ENCODE measurements at places on chromosomes 13 and 19.
A peak's percentile ranks its signal among the peaks of the same experiment; 100 is the strongest.

GRCh38 chr13:50359779-50360178, 344.5 kb downstream of the KCNRG start:
- no peak overlapping the region for H3K4me3 ChIP-seq
- H3K36me3 ChIP-seq, result no peaks in the 10 kb centered on the region
- DNase-seq, result no peak
- peaks cover 18% of the 10 kb centered on the region for H3K4me1 ChIP-seq
- H3K27ac ChIP-seq, result no peak overlapping the region

DNA sequence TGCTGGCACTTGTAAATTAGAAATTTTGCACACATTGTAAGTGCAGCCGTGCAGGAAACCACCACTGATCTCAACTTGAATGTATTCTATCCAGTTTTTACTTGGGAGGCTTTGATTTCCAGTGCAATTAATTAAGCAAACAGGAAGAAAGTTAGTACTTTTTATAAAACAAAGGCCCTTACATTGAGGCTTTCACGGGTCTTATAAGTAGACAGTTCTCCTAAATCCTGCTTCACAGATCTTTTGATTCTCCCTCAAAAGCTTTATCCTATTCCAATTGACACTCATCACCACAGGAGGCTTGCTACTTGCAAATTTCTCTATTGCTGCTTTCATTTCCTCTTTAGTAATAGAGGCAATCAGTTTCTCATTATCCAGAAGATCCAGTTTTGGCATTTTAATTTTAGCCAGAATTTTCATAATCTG, 90.1 kb downstream of the ERCC5 start:
- no peak overlapping the region for H3K4me3 ChIP-seq
- no peaks in the 10 kb centered on the region for H3K4me1 ChIP-seq
- H3K36me3 ChIP-seq, result no peaks in the 10 kb centered on the region

DNA sequence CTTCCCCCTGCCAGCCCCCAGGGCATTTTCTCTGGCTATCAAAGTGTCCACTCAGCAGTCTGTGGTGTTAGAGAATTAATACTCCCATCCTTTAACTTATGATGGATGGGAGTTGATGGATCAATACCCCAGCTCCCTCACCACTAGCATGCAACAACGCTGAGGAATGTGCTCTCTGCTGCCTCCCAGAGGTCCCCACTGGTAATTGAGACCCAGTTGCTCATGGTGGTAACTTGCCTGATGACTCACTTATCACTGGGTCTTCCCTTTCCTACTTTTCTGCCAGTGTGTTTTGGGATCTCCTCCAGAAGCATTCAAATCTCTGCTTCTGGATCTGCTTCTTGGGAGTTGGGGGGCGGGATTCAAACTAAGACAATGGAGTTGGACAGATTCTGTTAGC, 20.3 kb upstream of the CACNA1A start:
- H3K36me3 ChIP-seq, result no peaks in the 10 kb centered on the region
- H3K4me3 ChIP-seq, result no peak overlapping the region
- no peaks in the 10 kb centered on the region for H3K4me1 ChIP-seq
- H3K27ac ChIP-seq, result no peak overlapping the region

- DNase-seq, result peak; percentile 88
- no peaks in the 10 kb centered on the region for H3K27me3 ChIP-seq
Observed at GRCh38 chr19:805166-805551, 7.9 kb downstream of the PTBP1 start.

DNA sequence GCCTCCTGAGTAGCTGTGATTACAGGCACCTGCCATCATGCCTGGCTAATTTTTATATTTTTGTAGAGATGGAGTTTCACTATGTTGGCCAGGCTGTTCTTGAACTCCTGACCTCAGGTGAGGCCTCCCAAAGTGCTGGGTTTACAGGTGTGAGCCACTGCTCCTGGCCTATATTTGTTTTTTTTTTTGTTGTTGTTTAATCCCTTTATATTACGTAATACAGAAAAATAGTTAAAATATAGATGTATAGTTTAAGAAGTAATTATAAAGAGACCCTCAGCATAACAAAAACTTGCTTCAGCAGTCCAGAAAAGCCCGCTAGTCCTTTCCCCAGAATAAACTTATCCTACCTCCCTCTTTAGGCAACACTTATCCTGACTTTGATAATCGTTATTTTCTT, 2.4 kb downstream of the ZNF383 start:
- H3K4me3 ChIP-seq, result no peak overlapping the region
- DNase-seq, result no peak
- no peak overlapping the region for H3K27ac ChIP-seq
- peaks cover 12% of the 10 kb centered on the region for H3K36me3 ChIP-seq
- no peaks in the 10 kb centered on the region for H3K27me3 ChIP-seq

DNA sequence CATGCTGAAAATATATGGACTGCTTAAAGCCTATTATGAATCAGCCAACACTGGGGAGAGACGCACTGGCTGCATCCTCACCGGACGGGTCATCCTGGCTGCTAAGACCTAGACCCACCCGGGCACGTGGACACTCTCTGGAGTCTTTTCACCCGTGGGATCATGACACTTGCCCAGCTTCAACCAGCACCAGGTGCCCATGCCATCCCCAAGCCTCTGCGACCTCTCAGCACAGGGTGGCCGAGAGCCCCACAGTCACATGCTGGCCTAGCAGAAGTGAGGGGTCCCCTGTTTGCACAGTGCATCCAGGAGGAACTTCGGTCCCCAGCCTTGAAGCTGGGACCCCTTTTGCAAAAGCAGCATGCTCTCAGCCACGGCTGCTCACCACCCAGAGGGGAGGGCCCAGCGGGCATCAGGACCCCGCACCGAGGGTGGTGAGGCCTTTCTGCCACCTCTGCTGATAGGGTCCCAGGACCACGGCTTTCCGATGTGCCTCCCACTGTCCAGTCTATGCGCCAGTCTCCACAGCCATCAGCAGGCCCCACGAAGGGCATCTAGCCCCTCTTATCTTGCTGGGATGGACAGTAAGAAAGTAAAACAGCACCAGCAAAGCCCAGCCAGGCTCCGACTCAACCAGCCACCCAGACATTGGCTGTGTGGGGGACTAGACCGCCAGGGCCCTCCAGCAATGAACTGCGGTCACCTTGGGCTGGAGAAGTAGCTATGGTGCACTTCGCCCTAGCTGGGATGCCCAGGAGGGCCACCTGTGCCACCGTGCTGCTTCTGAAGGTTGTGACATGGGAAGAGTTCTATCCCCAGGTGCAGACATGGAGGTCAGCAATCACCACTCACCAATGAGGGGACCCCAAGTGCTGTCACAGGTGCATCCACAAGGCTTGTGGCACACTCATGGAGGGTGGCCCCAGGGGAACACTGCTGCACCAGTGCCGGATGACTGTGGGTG, 73.1 kb downstream of the CEBPG start:
- no peaks in the 10 kb centered on the region for H3K27me3 ChIP-seq
- H3K36me3 ChIP-seq, result no peaks in the 10 kb centered on the region
- H3K4me1 ChIP-seq, result peaks cover 23% of the 10 kb centered on the region
- peak overlapping the region; percentile 68 for H3K27ac ChIP-seq
- DNase-seq, result peak; percentile 89
- H3K4me3 ChIP-seq, result no peak overlapping the region

- H3K4me3 ChIP-seq, result no peak overlapping the region
- H3K36me3 ChIP-seq, result no peaks in the 10 kb centered on the region
- H3K27ac ChIP-seq, result no peak overlapping the region
- DNase-seq, result peak; percentile 77
- H3K4me1 ChIP-seq, result no peaks in the 10 kb centered on the region
Observed at GRCh38 chr19:7861619-7862412, 12.4 kb downstream of the PRR36 start.

GRCh38 chr13:21833921-21834320, 163.0 kb downstream of the FGF9 start:
- no peaks in the 10 kb centered on the region for H3K36me3 ChIP-seq
- DNase-seq, result no peak
- no peaks in the 10 kb centered on the region for H3K4me1 ChIP-seq

DNA sequence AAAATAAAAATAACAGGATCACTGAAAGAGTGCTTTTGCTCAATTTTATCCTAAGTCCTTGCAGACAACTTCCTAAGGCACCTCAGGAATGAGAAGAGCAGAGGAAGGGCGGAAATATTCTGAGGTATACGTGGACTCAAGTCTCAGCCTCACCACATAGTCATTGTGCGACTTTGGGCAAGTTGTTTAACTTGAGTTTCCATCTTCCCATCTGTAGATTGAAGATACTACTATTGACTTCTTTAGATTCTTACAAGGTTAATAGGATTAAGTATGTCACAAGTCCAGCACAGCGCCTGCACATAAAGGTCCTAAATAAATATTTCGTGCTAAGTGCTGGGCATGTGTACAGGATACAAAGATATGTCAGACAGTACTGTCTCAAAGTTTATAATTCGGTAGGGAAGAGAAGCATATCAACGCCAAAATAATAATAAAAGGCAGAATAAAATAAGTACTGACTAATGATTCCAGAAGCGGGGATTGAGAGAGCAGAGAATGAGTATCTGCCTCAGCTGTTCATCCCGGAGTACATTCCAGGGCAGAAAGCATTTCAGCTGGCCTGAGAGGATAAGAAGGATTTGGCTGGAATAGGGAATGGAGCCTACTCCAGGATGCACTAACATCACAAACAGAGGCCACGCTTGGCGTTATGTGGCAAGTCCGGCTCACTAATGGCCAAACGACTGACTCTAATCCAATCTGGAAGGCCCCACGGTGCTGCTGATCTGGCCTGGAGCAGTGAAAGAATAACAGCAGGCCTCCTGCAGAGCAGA, 139.7 kb downstream of the FLT1 start:
- no peak overlapping the region for H3K4me3 ChIP-seq
- peaks cover 19% of the 10 kb centered on the region for H3K4me1 ChIP-seq
- no peaks in the 10 kb centered on the region for H3K36me3 ChIP-seq
- H3K27me3 ChIP-seq, result no peaks in the 10 kb centered on the region

DNA sequence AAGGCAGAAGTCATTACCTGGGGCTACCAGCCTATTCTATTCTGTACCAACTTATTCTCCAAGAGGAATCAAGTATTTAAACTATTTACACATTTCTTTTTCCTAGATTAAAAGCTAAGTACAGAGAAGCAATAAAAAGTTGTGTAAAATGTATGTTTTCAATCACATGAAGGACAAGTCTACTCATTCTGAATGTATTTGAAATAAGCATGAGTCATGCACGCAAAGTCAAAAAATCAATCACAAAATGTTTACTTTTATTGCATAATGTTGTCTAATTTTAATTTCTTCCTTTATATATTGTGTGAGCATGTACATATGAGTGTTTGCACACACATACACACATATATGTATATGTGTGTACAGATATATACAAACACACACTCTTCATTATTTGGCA, 136.7 kb downstream of the DACH1 start:
- H3K27ac ChIP-seq, result no peak overlapping the region
- H3K4me3 ChIP-seq, result no peak overlapping the region
- DNase-seq, result no peak
- H3K27me3 ChIP-seq, result no peaks in the 10 kb centered on the region
- no peaks in the 10 kb centered on the region for H3K4me1 ChIP-seq

- no peak overlapping the region for H3K27ac ChIP-seq
- no peak for DNase-seq
- no peaks in the 10 kb centered on the region for H3K27me3 ChIP-seq
- no peaks in the 10 kb centered on the region for H3K4me1 ChIP-seq
- H3K36me3 ChIP-seq, result peaks cover 39% of the 10 kb centered on the region
- H3K4me3 ChIP-seq, result no peak overlapping the region
Observed at GRCh38 chr13:113474179-113474578, 16.3 kb downstream of the DCUN1D2 start.

- H3K27ac ChIP-seq, result no peak overlapping the region
- peaks cover 11% of the 10 kb centered on the region for H3K36me3 ChIP-seq
Observed at GRCh38 chr19:21115430-21115829, 26.4 kb upstream of the ZNF431 start.

- no peaks in the 10 kb centered on the region for H3K4me1 ChIP-seq
- peaks cover 19% of the 10 kb centered on the region for H3K36me3 ChIP-seq
- H3K4me3 ChIP-seq, result no peak overlapping the region
Observed at GRCh38 chr13:74024856-74025255, 109.3 kb downstream of the KLF12 start.

DNA sequence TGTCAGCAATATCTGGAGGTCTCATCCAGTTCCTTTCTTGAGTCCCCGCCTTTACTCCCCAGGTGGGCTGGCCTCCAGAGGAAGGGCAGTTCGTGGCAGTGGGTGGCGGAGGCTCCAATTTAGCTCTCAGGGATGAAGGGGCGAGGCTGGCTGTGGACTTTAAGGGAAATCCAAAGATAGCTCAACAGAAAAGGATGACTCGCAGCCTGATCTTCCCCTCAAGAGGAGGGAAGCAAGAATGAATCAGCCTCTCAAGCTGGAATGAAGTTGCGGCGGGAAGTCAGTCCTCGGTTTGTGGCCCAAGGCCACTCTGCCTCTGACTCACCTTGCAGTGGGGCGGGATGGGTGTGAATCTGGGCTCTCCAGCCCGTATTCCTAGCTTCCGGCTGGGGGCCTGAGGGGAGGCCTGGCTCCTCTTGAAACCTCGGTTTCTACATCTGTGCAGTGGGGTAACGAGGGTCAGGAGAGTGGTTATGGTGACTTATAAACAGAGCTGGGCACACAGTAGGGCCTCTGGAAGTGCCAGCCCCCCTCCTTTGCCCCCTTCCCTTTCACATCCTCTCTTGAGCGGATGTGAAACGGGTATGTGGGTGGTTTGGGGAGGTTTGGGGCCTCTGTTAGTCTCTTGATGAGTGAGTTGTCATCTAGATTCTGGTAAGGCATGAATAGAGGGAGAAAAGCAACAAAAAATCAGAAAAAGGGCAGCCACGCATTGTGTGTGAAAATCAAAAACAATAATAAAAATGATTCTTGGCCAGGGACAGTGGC, 10.5 kb upstream of the SMG9 start:
- no peaks in the 10 kb centered on the region for H3K27me3 ChIP-seq
- H3K27ac ChIP-seq, result peak overlapping the region; percentile 89
- H3K4me3 ChIP-seq, result peak overlapping the region; percentile 9
- no peaks in the 10 kb centered on the region for H3K36me3 ChIP-seq
- H3K4me1 ChIP-seq, result peaks cover 55% of the 10 kb centered on the region

GRCh38 chr13:50320271-50320862, 305.1 kb downstream of the KCNRG start:
- H3K4me3 ChIP-seq, result no peak overlapping the region
- H3K27ac ChIP-seq, result peak overlapping the region; percentile 67
- H3K27me3 ChIP-seq, result no peaks in the 10 kb centered on the region
- no peak for DNase-seq
- peaks cover 18% of the 10 kb centered on the region for H3K4me1 ChIP-seq
- H3K36me3 ChIP-seq, result no peaks in the 10 kb centered on the region

GRCh38 chr13:48858122-48858902, 117.4 kb upstream of the FNDC3A start:
- no peaks in the 10 kb centered on the region for H3K27me3 ChIP-seq
- no peak for DNase-seq
- no peak overlapping the region for H3K4me3 ChIP-seq
- H3K36me3 ChIP-seq, result no peaks in the 10 kb centered on the region

Data from osteoblast (primary cell).